ENCODE measurements at places on chromosomes 6 and 20.

DNA sequence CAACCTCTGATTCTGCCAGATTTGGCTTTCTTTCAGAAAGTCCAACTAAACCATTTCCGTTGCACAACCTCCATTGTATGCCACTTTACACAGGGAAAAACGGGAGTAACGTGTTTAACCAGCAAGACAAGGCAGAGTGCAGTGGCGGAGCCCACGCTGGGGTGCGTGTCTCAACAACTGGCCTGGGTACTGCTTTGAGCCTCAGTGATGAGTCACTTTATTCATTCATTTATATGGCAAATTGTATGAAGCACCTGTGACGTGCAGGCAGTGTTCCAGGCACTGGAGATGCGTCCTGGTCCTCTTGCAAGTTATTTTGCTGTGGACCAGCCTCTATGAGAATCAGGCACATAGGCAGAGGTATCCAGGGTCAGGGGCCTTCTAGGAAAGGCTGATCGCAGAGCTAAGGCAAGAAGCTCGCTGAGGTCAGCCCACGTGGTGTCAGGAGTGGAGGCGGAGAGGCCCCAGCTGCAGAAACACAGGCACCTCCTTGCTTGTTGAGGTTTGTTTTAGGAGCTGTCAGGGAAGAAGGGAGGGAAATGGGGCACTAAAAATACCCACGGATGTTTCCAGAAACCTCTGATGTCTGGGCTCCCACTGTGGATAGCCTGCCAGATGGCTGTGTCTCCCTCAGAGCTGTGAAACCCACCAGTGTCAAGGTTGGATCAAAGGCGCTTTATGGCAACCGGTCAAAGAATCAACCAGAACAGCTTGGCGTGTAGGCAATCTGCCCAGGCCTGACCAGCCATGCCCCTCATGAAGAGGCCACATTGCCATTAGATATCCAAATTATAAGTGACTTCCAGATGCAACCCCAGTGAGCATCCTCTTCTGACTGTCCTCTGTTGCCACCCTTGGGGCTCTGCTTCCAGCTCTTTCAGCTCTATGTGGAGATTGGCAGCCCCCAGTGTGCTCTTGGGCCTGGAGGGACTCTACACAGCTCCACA, 157.2 kb downstream of the CD83 start:
- no peak for DNase-seq

DNA sequence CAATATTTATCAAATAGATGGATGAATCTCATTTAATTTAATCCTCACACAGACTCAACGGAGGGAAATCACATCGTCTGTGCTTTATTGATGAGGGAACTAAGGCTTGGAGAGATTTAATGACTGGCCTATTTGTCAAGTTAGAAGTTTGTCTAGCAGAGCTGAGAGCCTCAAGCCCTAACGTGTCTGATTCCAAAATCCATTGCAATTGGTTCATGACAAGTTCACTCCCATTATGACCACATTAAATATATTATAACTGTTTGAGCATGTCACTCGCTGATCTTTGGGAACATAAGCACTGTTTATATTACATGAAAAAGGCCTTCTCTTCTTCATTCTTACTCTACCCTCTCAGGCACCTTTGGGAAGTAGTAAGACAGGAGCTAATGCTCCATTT, 89.4 kb upstream of the SIRPA start:
- DNase-seq: no peak

- DNase-seq: no peak
These were observed 470.5 kb upstream of the JAG1 start for GRCh38 chr20:11144114-11144950.

- DNase-seq: no peak
These were observed 102.6 kb downstream of the SNAP25 start for GRCh38 chr20:10321138-10321717.

GRCh38 chr20:56621730-56622129, 7.4 kb upstream of the TFAP2C start:
- DNase-seq: no peak
